ENCODE measurements at places on chromosomes 5 and 9. TPM values are rescaled to one million over a fixed set of nuclear protein-coding genes. Genes with fewer than 3 reads are reported as not detected.

DNA sequence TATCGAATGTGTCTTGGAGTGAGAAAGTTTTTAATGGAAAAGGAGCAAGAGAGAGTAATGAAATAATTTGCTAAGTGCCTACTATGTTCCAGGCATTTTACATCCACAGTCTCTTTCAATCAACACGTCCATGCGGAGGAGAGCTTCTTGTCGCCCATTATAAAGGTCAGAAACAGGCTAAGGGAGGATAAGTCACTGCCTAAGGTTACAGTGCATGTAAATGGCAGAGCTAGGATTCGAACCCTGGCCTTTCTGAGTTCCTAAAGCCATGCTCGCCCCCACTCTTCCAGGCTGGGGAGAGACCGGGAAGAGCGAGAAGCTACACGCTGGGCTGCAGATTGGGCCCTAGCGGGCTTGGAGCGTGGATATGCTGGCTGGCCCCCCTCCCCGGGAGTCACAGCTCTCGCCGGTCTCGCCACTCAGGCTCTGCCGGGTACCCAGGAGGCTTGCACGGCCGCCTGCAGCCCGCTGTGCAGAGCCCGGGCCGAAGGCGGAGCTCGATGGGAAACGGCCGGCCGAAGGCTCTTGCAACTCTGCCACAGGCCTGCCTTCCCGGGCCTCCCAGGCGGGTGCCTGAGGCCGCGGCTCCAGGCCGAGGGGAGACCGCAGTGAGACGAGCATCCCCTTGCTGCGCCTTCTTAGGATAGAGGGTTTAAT is 775 bp upstream of the LHX2 start:
- DNase-seq = no peak
- H3K4me1 ChIP-seq = peaks cover 23% of the 10 kb centered on the region
- H3K36me3 ChIP-seq = peaks cover 1% of the 10 kb centered on the region
- peaks cover 71% of the 10 kb centered on the region for H3K27me3 ChIP-seq
- H3K4me3 ChIP-seq = no peak overlapping the region
- peak overlapping the region; percentile 76 for H3K27ac ChIP-seq

DNA sequence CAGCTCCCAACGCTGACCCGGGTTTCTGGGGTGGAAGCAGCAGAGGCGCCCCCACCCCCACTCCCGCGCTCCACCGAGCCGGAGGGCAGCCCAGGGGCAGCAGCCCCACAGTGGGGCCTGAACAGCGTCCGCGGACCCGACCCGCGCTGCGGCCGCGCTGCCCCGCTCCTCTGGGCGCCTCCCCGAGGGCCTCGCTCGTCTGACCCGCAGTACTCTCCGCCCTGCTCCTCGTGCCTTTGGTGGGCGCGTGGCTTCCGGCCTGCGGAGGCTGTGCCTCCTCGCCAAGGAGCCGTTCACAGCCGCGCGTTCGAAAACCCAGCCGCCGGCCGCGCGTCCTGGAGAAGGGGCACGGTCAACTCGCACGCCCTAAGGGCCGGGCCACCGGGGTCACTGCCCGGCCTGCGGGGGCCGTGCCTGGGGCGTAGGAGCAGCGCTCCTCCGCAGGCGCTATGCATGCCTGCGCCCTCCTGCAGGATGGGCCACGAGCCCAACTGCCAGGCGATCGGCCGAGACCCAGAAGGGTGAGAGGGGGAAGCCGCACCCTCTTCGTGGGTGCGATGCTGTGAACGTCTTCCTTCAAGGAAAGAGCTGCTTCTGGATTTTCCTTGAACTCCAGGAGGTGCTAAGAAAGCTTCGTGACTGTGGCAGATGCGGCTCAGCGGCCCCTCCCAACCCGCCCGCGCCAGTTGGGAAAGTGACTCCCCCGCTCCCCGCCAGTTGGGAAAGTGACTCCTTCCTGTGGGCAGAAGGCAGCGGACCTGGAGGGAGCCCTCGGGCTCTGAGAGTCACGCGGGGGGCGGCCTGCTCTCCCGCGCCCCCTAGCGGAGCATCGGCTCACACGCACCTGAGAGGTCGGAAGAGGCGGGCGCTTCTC is 82.7 kb downstream of the HSD17B3 start:
- no peaks in the 10 kb centered on the region for H3K36me3 ChIP-seq
- peak; percentile 12 for DNase-seq
- H3K4me1 ChIP-seq = peaks cover 15% of the 10 kb centered on the region
- H3K27me3 ChIP-seq = peaks cover 51% of the 10 kb centered on the region
- no peak overlapping the region for H3K27ac ChIP-seq

DNA sequence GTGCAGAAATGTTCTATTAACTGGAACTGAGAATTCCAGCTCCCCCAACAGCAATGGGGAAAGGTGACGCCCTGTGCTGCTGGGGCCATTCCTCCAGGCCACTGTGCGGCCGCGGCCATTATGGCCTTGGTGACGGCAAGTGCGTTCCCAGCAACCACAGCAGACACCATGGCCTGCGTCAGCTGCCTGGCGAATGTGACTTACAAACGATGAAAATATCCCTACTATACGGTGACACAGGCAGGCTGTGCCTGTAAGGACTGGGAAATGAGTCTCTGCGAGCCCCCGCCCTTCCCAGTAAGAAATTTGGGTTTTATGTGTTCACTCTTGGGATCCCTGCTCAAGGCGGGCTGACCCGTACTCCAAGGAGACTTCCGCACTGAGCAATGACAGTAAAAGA is 20.6 kb downstream of the CLPTM1L start:
- no peak overlapping the region for H3K4me3 ChIP-seq
- H3K27ac ChIP-seq = no peak overlapping the region
- DNase-seq = no peak
- H3K27me3 ChIP-seq = no peaks in the 10 kb centered on the region

- H3K36me3 ChIP-seq = peaks cover 5% of the 10 kb centered on the region
- no peaks in the 10 kb centered on the region for H3K27me3 ChIP-seq
- H3K27ac ChIP-seq = peak overlapping the region; percentile 68
- no peak overlapping the region for H3K4me3 ChIP-seq
Measured at GRCh38 chr5:35789732-35790456, 66.8 kb upstream of the IL7R start.

DNA sequence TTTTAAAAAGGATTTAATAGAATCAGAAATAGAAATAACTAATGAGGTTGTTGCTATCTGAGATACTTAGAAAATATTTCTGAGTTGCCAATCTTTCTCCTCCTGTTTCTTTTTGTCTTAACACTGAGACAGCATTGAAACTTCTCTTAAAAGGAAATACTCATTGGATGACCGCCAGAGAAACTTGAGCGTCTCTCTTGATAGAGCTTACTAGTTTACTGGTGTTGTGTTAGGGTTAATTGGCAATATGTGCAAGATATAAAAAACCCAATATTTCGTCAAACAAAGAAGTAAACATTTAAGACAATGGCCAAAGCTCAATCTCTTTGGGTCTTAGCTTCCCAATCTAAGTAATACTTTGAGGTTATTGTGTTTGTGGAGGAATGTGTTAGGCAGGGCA is 176.4 kb upstream of the CHD1 start:
- H3K27ac ChIP-seq = no peak overlapping the region
- no peaks in the 10 kb centered on the region for H3K36me3 ChIP-seq

DNA sequence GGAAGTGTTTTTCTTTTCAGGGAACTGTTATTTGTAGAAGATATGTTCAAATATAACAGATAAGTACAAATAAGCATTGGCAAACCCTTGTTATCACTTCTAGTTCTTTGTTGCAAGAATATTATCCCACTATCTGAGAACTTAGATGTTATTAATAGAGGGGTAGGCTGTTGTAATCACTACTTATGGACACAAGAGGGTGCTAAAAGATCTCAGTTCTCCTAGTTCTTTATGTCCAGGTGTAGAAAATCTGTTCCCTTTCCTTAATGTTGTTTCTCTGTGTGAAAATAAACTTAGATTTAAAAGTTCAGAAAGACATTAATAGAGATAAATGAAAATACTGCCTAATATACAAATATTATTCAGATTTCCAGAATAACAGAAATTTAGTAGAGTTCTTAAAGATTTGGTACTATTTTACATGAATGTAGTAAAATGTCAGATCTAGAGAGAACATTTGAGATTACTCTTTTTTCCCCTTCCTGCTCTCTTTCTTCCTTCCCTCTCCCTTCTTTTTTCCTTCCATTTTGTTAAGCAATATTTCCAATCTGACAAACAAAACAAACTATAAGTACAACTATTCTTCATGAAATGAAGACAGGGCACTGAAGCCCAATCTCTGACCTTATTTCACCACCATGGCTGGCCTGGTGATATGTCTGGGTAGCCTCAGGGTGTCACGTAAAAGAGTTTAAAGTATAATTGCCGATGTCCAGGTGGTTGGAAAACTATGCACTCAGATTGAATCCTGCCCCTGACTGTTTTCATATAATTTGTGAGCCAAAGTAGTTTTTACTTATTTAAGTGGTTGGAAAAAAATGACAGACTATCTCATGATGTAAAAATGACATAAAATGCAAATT is 43.6 kb upstream of the C5orf46 start:
- no peaks in the 10 kb centered on the region for H3K27me3 ChIP-seq
- DNase-seq = no peak
- no peak overlapping the region for H3K4me3 ChIP-seq
- no peaks in the 10 kb centered on the region for H3K4me1 ChIP-seq

- peaks cover 9% of the 10 kb centered on the region for H3K4me1 ChIP-seq
- no peak overlapping the region for H3K27ac ChIP-seq
- DNase-seq = no peak
- H3K36me3 ChIP-seq = no peaks in the 10 kb centered on the region
- H3K27me3 ChIP-seq = peaks cover 10% of the 10 kb centered on the region
Measured at GRCh38 chr9:96078897-96079490, 203.5 kb downstream of the ERCC6L2 start.

- H3K36me3 ChIP-seq = peaks cover 25% of the 10 kb centered on the region
- H3K27ac ChIP-seq = no peak overlapping the region
Measured at GRCh38 chr9:135847833-135848232, 59.5 kb downstream of the CAMSAP1 start.

GRCh38 chr9:133633681-133634080 is 2.5 kb upstream of the DBH start:
- no peak for DNase-seq
- H3K36me3 ChIP-seq = no peaks in the 10 kb centered on the region
- peaks cover 2% of the 10 kb centered on the region for H3K27me3 ChIP-seq
- H3K4me3 ChIP-seq = no peak overlapping the region
- H3K4me1 ChIP-seq = no peaks in the 10 kb centered on the region

DNA sequence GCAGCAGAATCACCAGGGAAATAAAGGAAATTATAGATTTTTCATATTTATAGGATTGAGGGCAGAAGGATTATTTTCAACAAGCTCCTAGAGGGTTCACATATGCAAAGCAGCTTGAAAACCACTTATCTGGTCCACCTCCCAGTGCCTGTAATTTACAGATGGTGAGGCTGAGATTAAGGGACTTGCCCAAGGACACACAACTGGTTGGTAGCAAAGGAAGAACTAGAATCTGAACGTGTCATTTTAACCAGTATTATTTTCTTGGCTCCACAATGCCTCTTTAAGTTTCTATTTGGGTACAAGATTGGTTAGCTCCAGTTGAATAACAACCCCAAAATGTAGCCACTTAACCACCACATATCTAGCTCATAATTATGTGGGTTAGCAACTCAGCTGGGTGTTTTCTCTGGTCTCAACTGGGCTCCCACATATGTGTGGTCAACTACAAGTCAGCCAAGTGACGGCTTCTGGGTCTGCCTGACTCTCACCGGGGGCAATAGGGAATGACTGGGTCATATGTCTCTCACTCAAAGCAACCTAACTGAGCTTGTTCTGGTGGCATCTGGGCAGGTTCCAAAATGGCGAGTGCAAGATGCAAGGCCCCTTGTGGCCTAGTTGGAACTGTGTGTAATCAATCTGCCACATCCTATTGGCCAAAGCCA is 127.7 kb downstream of the ZDHHC21 start:
- no peak overlapping the region for H3K27ac ChIP-seq
- no peak overlapping the region for H3K4me3 ChIP-seq

DNA sequence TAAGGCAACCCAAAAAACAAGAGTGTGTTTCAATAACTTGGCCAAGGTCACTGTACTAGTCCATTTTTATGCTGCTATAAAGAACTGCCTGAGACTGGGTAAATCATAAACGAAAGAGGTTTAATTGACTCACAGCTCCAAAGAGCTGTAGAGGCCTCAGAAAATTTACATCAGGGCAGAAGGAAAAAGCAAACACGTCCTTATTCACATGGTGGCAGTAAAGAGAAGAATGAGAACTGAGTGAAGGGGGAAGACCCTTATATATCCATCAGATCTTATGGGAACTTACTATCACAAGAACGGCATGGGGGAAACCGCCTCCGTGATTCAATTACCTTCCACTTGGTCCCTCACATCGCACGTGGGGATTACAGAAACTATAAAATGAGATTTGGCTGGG is 64.3 kb upstream of the CAMK4 start:
- H3K27me3 ChIP-seq = no peaks in the 10 kb centered on the region
- peaks cover 10% of the 10 kb centered on the region for H3K4me1 ChIP-seq
- no peaks in the 10 kb centered on the region for H3K36me3 ChIP-seq
- no peak overlapping the region for H3K4me3 ChIP-seq
- no peak for DNase-seq

DNA sequence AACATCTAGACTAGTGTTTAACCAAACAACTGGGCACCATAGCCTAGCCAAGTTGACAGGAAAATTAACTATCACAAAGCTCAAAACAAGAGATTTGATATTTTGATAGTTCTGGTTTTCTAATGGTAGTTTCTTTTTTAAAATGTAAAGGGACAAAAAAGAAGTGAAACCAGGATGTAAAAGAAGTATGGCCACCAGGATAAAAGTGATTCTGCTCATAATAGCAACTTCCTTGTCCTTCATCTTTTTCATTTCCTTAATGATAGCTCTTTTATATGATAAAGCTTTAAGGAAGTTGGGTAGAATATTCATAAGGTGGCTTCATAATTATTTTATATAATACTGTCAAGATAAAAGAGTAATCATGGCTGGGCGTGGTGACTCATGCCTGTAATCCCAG is 139.1 kb downstream of the BASP1 start:
- no peaks in the 10 kb centered on the region for H3K36me3 ChIP-seq
- DNase-seq = no peak
- no peaks in the 10 kb centered on the region for H3K27me3 ChIP-seq
- H3K4me1 ChIP-seq = no peaks in the 10 kb centered on the region
- no peak overlapping the region for H3K27ac ChIP-seq

DNA sequence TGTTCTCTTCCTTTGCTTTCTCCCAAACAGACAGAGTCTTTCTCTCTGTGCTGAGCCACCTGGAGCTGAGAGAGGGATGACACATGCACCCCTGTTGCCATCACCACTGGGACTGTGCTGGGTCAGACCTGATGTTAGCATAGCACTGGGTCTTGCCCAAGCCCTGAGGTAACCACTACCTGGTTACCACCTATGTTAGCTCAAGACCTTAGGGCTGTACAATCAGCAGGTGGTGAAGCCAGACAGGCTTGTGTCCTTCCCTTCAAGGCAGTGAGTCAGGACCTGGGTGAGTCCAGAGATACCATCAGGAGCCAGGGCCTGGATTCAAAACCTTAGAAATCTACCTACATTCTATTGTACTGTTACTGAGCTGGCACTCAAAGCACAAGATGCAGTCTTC is 32.1 kb downstream of the FST start:
- H3K36me3 ChIP-seq = no peaks in the 10 kb centered on the region
- H3K4me3 ChIP-seq = no peak overlapping the region
- no peaks in the 10 kb centered on the region for H3K4me1 ChIP-seq
- H3K27ac ChIP-seq = no peak overlapping the region
- peaks cover 2% of the 10 kb centered on the region for H3K27me3 ChIP-seq

- peaks cover 50% of the 10 kb centered on the region for H3K4me1 ChIP-seq
- peak overlapping the region; percentile 94 for H3K27ac ChIP-seq
- H3K36me3 ChIP-seq = peaks cover 29% of the 10 kb centered on the region
- no peaks in the 10 kb centered on the region for H3K27me3 ChIP-seq
- no peak for DNase-seq
- H3K4me3 ChIP-seq = peak overlapping the region; percentile 83
Measured at GRCh38 chr5:134545070-134545868, 19.8 kb downstream of the JADE2 start.

Gene CTSV
- total RNA-seq = 0.24 TPM

Gene PIP5K1B
- 77.4 TPM for total RNA-seq

Gene C9orf43
- 0.62 TPM for total RNA-seq

Gene GHR
- total RNA-seq = not detected

Gene CFAP157
- total RNA-seq = 0.20 TPM
